Left forelimb (tissue), 1 donor: ENCODE measurements at places on chromosomes 6 and 20.

- no peak for DNase-seq
These were observed 53.0 kb upstream of the SUPT3H start for GRCh38 chr6:45430590-45431202.

GRCh38 chr20:57060407-57061050, 205.9 kb downstream of the BMP7 start:
- no peak for DNase-seq

- DNase-seq, result no peak
These were observed 542 bp downstream of the USP49 start for GRCh38 chr6:41894366-41895299.

DNA sequence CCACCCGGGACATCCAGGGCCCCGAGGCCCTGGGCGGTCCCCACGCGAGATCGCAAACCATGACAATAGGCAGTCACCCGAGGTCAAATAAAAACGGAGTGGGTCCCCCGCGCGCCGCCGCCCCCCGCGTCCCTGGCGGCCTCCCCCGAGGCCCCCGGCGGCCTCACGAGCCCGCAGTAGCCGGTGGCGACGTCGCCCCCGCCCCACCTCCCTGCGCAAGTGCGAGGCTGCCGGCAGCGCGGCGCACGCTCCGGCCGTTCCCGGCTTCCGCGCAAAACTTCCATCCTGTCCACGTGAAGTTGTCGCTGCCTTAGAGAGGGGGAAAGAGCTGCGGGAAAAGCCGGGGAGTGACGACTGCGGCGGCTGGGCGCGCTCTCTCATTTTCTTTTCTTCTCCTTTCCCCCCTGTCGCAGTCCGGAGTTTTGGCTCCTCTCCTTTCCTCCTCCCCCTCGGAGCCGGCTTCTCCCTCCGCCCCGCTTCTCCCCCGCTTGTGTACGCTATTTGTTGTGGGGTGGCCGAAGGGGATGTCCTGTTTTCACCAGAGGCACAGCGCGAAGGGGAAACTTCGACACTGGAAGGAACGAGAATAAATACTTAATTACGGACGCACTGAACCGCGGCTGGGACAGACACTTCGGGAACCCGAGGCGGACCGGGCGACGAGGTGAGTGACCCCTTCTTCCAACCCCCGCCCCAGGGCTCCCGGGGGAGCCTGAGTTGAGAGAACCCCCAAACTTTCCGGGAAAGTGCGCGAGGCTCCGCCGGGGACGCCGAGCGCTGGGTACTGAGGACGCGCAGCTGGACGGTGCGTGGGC, at the start of gene EYA4:
EYA4 (plus strand) TSS at position 272 of the 815 bp plus-strand sequence. CDS start 33,424 bp downstream, outside the sequence.
- DNase-seq, result peak; percentile 83

DNA sequence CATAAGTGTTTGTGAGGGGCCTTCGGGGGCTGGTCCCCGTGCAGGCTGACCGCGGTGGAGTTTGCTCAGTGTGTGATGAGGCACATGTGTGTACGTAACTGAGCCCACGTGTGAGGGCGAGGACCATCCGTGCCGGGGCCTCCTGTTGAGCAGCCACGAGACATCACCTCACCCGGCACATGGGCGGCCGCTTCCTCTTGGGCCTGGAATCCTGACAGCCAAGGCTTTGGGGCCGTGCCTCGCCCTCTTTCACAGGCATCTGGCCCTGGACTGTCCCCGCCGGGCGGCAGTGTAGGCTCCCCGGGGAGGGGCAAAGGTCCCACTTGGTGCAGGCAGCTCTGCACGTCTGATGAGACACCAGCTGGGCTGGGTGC, 202.3 kb downstream of the DLL1 start:
- no peak for DNase-seq

- no peak for DNase-seq
These were observed 157.1 kb upstream of the SMLR1 start for GRCh38 chr6:130670142-130670541.

GRCh38 chr6:83889621-83890020, 30.1 kb downstream of the CYB5R4 start:
- DNase-seq, result no peak

- peak; percentile 47 for DNase-seq
These were observed 48.9 kb downstream of the CNBD2 start for GRCh38 chr20:36017048-36017951.

DNA sequence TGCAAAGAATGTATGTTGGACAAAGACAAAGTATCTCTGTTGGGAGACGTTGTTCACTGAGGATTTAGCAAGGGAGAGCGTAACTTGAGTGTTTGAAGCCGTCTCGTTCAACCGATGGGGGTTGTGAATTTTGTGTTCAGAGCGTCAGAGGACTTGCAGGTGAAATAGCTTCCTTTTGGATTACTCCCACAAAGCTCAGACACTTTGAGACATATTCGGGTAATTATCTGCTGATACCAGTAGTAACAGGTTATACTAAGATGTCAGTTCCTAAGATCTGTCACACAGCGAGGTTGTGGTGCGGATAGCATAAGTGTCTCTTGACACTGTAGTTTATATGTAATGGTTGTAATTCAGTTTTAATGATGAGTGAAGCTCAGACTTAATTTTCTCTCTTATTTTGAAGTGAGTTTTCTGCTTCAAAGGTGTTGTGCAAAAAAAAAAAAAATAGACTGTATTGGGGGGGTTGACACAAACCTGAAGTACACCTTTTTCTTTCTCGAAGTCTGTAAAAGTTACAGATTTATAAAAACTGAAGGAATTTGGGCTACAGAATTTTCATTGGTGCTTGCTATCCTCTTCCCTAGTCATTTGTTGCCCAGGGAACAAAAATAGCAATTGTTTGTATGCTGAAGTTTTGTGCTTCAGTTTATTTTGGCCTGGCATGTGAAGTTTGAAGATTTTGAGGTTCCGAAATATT, 1.7 kb downstream of the ASXL1 start:
- DNase-seq, result no peak

DNA sequence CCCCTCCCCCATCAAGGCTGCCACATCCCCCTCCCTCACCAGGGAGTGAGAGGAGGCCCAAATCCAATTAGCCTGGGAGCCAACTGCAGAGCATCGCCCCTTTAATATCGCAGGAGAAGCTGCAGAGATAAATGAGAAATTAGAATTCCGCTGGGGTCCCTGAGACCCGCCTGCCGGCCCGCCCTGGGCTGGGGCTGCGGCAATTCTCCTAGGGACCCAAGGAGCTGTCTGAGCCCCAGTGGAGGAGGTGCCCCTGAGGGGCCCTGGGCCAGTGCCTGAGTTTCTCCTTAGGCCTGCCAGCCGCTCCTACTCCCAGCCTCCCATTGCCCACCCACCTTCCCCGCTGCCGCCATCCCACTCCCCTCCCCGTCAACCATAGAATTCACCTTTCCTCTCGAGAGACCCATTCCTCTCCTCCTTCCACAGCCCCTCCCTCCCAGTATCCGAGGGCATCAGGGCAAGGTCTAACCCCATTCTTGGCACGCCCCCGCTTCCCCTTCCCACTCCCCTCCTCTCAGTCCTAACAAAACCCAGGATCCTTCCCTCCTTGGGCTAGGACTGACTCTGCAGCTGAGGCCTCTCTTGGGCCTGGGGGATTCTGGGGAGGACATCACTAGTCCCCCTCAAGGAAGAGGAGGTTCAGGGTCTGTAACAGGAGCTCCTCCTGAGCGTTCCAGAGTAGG, 20.0 kb upstream of the CDH22 start:
- no peak for DNase-seq

GRCh38 chr6:43013097-43013842, 476 bp downstream of the MEA1 start:
- no peak for DNase-seq

DNA sequence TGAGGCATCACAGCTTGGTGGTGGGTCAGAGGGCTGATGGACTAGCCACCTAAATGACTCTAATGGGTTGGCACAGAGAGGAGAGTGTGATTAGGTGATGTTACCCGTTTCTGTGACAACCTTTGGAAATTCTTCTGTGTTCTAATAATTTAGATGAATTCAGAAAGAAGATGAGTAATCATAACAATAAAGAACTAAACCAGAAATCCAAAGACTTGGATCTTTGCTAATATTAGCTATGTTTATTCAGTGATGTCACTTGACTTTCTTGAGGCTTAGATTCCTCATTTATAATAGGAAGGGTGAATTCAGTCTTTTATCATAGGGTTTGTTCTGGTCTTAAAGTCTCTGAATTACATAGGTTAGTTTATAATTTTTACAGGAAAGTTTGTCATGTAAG, 19.9 kb downstream of the CRYBG1 start:
- DNase-seq, result no peak

DNA sequence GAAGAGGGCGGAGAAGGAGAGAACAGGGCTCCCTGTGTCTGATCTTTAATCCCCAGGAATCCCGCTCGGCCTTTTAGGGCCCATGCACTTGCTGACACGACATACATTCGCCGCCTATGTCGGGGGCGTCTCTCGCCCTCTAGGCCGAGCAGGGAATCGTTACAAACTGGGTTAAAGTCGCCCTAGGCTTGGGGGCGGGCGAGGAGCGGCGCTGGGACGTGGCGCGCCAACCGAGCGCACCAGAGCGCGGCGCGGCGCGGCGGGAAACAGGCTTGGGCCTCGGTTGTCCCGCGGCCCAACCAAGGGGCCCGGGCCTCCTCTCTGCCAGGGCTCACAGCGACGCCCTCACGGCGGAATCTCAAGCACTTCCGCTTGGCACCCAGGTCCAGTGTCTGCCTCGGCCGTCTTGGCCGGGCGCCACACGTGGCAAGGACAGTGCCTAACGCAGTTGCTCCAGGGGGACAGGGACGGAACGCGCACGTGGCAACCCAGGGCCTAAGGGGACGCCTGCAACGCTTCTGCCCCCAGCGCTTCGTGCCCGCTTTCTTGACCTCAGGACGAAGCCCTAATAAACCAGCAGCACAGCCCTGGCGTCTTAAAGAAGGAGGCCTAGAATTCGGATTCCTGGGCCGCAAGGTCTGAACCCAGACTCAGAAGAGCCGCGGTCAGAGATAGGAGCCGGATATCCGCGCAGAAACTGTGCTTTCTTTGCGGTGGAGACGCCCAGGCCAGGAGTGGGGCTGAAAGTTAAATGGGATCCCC, 71.5 kb downstream of the NCR2 start:
- DNase-seq, result no peak

GRCh38 chr6:36484736-36485135, 41.9 kb downstream of the KCTD20 start:
- DNase-seq, result no peak

DNA sequence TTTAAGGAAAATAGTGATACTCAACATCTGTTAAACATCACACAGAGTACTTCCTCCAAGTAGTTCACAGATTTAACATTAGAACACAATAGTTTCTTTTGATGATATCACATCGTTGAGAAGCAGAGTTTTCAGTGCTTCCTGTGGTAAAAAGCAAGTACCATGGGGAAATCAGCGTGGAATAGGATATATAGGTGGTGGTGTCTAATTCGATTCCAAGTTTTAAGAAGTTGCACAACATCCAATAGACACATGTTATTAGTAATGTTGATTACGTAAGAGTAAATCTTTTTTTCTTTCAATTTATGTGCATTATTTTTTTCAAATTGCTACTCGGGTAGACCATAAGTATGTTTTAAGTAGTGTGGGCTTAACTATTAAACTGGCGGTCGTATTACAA, 360.7 kb downstream of the NKAIN2 start:
- DNase-seq, result no peak

- no peak for DNase-seq
These were observed 16.2 kb upstream of the RALY start for GRCh38 chr20:33977535-33977934.

DNA sequence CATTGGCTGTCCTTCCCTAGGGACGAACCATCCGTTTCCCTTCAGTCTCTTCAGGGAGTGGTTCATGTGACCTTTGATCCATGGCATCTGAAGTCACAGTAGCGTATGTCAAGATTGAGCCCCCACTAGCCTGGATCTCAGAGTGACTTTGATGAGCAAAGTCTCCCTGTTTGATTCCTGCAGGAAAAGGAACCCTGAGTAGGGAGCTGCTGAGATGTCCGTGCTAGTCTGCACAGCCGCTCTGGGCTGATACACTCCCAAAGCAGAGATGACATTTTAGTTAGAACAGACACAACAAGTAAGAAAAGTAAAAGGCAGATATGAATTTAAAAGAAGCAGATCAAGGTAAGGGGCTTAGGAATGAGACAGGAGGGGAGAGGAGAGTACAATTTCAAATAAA, 899.4 kb downstream of the C6orf118 start:
- DNase-seq, result no peak

DNA sequence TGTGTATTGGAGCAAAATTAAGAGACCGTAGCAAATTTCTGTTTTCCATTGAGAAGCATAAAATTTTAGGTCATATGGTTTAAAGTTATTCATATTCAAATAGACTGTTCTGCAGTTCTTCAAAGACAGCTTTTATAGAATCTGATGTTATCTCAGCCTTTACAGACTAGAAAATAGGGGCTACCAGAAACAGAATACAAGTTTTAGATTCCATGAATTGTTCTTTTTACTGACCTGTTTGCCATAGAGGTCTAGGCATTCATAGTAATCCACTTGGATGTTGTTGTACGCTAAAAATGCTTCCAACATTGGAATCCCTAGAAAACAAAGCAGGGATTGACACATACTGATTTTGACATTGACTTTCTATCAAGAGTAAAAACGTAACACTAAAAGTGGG, 47.3 kb upstream of the BTBD3 start:
- no peak for DNase-seq

DNA sequence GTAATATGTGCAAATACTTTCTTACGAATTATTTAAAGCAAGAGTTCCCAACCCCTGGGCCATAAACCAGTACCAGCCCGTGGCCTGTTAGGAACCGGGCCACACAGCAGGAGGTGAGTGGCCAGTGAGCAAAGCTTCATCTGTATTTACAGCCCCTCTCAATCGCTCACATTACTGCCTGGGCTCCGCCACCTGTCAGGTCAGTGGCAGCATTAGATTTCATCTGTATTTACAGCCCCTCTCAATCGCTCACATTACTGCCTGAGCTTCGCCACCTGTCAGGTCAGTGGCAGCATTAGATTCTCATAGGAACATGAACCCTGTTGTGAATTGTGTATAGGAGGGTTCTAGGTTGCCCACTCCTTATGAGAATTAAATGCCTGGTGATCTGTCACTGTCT, 142.0 kb downstream of the RNASET2 start:
- no peak for DNase-seq

DNA sequence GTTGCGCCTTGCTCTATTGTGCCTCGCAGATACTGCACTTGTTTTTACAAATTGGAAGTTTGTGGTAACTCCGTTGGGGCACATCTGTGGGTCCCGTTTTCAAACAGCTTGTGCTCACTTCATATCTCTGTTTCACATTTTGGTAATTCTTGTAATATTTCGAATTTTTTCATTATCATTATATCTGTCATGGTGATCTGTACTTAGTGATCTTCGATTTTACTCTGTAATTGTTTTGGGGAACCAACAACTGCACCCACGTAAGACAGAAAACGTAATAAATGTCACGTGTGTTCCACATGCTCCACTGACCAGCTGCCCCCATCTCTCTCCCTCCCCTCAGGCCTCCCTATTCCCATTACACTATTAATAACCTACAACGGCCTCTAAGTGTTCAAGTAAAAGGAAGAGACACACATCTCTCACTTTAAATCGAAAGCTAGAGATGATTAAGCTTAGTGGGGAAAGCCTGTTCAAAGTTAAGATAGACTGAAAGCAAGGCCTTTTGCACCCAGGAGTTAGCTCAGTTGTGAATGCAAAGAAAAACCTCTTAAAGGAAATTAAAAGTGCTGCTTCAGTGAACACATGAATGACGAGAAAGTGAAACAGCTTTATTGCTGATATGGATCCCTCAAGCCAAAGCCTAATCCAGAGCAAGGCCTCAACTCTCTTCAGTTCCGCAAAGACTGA, 26.9 kb downstream of the TTLL2 start:
- no peak for DNase-seq
